ENCODE measurements at places on chromosomes 6 and 20.

GRCh38 chr6:125792680-125793079 is 1.9 kb downstream of the NCOA7 start:
- no peak for DNase-seq

- no peak for DNase-seq
These were observed 12.0 kb upstream of the ADGRF5 start for GRCh38 chr6:46933751-46934150.

- DNase-seq, result no peak
These were observed 198.6 kb upstream of the UST start for GRCh38 chr6:148548065-148548748.

- no peak for DNase-seq
These were observed 13.5 kb upstream of the NT5E start for GRCh38 chr6:85436411-85436810.

DNA sequence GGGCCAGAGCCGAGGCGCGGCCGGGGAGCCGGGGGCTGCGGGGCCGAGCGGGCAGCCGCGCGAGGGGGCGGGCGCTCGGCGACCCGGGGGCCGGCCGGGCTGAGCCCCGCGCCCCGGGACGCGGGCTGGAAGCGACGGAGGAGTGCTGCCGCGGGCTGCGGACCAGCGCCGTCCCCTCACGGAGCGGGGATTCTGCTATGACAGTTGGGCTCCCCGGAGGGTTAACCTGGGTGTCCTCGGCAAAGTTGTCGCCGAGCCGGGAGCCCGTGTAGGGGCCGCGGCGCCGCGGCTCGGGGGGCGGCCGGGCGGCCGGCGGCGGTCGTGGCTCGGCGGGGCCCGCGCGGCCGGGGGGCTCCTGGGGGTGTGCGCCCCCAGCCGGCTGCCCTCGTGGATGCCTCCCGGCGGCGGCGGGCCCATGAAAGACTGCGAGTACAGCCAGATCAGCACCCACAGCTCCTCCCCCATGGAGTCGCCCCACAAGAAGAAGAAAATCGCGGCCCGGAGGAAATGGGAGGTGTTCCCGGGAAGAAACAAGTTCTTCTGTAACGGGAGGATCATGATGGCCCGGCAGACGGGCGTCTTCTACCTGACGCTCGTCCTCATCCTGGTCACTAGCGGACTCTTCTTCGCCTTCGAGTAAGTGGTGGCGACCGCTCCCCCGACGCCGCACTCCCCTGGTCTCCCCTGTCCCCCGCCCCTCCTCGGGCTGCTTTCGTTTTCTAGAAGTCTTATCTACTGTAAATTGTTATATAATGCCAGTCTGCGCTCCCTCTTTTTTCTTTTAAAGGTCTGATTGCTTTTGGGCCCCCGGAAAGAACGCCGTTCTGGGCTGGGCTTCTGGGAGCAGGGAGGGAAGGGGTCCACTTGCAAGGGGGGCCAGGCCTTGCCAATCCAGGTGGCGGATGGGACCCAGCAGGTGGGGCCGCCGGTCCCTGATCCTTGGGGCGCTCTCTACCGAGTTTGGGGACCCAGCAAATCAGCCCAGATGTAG is 936 bp downstream of the ZDHHC14 start:
- DNase-seq, result no peak

- DNase-seq, result no peak
These were observed 69.2 kb downstream of the MRPL14 start for GRCh38 chr6:44057931-44058616.

DNA sequence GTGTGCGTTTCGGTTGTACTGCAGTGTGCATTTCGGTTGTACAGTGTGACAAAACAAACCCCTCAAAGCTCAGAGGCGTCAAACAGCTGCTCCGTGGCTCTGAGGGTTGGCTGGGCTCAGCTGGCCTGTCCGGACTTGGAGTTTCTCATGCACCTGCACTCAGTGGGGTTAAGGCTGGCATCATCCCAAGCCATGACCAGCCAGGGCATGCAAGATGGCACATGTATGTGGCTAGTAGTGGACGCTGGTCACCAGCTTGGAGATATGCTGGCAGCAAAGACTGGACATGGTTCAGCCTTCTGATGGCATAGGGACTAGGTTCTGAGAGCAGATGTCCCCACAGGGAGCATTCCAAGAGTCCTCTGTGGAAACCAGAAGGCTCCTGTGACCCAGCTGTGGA is 187.2 kb downstream of the CDH4 start:
- DNase-seq, result no peak

DNA sequence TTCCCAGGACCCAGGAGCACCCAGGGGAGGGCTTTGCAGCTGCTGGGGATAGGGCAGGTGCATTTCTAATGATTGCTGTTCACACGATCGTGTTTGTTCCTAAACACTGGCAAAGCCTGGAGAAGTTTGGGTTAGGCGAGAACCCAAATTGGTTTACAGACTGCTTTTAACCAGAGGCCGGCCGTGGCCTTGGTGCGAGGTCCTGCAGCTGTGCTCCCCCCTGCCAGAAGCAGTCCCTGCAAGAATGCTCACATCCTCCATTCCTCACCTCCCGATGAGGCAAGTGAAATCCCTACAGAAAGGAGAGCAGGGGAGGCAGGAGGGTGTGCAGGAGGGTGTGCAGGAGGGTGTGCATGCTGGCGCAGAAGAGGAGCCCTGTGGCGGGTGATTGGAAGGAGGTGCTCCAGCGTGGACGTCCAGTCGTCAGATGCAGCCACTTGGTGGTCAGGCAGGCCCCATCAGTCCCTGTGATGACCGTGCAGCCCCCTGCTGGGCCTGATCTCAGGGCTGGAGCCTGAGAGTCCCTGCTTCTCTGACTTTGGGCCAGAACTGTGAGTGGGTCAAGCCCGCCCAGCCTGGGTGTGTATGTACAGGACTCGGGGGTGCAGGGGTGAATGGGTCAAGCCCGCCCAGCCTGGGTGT is 55.7 kb upstream of the FRMD1 start:
- DNase-seq, result no peak

GRCh38 chr6:30465595-30466306 is 23.6 kb upstream of the HLA-E start:
- DNase-seq, result no peak

DNA sequence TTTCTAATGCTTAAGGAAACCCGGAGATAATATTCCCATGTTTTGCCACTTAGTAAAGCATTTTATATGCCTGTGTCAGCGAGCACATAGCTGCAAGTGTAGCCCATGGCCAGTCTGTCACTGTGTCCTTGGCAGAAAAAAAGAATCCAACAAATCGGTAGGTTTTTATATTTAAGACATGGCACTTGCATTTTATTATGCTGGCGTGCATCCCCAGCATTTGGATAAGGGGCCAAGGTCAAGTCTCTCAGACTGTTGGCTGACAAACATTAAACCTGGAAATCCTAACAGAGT is 1.2 kb upstream of the ZNF184 start:
- DNase-seq, result no peak

DNA sequence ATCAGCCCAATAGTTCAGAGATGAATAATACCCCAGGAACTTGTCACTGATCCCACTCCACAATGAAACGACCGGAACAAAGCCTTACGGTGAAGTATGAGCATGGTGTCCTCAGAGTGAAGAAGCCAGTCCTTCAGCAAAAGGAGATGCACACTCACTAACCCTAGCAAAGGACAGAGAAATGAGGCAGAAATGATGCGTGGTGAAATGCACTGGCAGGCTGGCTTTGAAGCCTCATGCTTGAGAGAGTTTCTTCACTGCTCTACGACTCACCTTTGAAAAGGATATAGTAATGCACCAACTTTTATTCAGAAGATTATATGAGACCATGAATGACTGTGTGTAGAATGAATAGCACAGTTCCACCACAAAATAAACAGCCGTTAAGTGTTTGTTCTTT is 74.8 kb downstream of the PHACTR1 start:
- DNase-seq, result no peak

- DNase-seq, result no peak
These were observed 36.4 kb downstream of the XRN2 start for GRCh38 chr20:21339499-21339898.

GRCh38 chr20:61882716-61883615 is 182.7 kb downstream of the TAF4 start:
- no peak for DNase-seq
